Small intestine (tissue), 16 donors: ENCODE measurements at places on chromosomes 3 and 15.

DNA sequence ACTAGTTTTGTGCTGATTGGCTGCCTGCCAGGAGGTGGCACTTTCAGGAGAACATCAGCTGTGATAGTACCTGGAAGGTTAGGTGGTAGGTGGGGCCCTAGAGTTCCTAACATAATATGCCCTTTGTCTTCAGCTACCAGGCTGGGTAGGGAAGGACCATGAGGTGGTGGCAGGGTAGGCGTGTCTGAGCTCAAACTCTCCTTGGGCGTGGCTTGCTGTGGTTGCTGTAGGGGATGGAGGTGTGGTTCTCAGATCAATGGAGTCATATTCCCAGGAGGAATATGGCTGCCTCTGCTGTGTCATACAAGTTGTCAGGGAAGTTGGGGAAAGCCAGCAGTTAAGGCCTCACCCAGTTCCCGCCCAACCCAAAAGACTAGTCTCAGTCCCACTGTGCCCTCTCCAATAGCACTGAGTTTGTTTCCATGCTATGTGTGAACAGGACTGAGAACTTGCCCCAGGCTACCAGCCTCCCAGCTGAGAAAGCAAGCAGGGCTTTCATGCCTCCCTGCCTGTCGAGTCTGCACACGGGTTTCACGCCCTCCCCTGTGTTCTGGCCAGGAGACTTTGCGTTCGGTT, 107.7 kb downstream of the CHCHD4 start:
- peak; percentile 76 for DNase-seq

GRCh38 chr3:194631696-194632095, 1.5 kb downstream of the TMEM44 start:
- DNase-seq, result no peak

DNA sequence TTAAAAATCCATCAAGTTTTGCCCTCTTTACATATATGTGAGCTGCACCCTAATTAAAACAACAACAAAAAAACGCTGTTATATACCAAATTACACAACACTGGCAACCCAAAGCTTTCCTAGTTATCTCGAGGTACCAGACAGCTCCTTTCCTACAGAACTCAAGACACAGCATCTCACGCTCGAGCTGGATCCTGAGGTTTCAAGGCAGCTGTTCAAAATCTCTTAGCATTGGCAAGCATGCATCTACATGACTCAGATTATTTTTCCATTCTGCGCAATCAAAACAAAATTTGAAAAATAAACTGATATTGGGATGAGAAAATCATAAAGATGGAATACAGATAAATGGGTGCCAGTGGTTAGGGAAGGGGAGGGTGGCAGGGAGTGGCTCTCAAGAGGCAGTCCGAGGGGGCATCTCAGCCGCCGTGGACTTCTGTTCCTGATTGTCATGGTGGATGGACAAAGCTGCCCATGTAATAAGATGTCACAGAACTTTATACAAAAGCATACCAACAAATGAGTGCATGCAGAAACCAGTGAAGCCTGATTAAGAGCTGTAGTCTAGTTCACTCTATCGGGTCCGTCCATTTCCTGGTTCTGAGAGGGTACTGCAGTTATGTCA, 91.5 kb downstream of the ADAMTS17 start:
- DNase-seq, result no peak

DNA sequence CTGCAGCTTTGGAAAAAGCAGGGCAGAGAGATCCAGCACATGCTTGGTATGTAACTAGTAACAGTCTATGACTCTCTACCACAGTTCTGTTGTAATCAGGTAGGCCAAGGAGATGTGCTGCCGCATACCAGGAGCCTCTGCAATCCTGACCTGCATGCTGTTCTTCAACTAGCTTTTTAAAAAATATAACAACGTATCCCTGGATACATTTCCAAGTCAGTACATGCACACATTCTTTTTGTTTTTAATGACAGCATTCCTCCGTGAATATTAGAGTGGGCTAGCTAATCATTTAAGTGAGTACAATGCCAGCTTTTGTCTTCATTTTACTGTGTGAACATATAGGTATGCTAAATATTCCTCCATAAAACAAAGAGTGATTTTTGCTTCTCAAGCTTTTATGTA, 437.8 kb downstream of the RBMS3 start:
- no peak for DNase-seq

- DNase-seq, result no peak
Measured at GRCh38 chr15:38421069-38421690, 32.7 kb upstream of the FAM98B start.

DNA sequence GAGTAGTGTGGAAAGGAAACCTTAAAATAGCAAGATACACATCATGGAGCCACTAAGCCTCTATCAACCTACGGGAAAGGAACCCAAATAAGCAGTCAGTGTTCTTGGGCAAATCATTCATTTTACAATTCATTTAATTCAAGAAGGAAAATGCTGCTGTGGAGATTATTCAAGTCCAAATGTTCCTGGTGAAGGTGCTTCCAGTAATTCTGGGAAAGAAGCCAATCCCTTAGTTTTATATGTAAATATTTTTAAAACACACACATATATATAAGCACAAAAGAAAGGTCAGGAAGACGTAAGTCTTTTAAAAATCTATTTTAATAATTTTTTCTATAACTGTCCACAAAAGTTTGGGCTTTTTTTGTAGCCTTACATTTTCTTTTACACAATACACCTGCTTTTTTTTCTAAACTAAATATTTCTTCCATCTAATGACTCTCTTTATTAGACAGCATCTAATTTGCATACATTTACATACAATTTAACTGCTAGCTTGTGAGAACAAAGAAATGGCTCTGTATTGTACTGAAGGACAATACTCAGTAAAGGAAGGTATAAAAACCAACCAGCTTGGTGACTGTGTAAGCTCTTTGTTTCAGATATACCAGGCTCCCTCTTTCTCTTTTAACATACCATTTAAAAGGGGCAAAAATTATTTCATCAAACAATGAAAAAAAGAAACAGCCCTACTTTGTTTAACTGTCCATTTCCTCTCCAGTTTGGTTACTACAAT, 269.5 kb downstream of the ZBTB20 start:
- DNase-seq, result no peak

- peak; percentile 12 for DNase-seq
Measured at GRCh38 chr3:17307482-17307881, 422.7 kb downstream of the PLCL2 start.

DNA sequence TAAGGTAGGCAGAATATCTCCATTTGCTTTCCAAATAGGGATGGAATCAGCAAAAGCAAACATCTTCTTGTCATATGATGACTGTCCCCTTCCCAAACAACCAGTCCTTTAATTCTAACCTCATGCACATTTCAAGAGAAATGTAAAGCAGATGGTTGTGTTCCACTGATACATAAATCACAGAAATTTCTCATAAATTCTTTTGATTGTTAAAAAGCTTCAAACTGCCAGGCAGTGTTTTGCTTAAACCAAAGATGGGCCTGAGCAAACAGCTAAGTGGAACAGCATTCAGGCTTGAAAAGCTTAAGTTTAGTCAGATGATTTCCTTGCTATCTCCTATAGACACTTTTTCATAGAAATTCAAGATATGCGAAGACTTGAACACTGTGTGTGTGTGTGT, 74.3 kb upstream of the SOX2 start:
- DNase-seq, result no peak

- DNase-seq, result no peak
Measured at GRCh38 chr3:87398168-87398801, 121.9 kb upstream of the POU1F1 start.

- DNase-seq, result no peak
Measured at GRCh38 chr3:15499536-15499935, 22.0 kb downstream of the COLQ start.

DNA sequence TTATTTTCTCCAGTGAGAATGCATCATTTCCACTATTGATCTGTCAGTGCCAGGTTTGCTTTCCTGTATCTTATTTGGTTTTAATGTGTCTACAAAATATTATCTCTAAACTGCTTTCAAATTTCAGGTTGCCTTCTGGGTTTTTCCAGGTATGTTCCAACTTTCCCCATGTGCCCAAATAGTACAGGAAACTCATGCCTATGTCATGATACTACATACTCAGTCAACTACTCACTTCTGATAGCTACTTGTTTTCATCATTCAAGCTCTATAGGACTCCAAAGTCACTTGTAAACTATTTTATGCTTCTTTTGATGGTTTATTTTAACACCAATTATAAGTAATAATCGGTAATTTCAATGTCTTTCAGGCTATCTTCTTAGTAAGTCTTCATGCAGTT, 134.8 kb upstream of the TTC14 start:
- no peak for DNase-seq

DNA sequence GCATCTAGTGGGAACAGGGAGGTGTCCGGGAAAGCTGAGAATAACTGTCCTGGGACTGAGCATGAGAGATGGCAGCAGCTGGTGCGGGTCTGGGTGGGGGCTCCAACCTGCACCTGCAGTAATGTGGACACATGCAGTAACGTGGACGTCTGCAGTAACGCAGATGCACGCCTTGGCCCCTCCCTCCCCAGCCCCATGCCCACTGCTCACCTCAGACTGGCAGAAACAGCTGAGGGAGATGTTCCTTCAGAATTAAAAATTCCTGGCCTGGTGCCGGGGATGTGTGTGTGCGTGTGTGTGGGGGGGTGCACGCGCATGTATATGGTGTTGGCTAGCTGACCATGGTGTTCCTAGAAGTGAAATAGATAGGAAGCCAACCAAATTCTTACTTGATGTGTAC, 86.7 kb upstream of the OXTR start:
- DNase-seq, result no peak

- peak; percentile 36 for DNase-seq
Measured at GRCh38 chr3:170759511-170760173, 110.4 kb downstream of the RPL22L1 start.

- no peak for DNase-seq
Measured at GRCh38 chr3:3038201-3038991, 71.8 kb downstream of the IL5RA start.

DNA sequence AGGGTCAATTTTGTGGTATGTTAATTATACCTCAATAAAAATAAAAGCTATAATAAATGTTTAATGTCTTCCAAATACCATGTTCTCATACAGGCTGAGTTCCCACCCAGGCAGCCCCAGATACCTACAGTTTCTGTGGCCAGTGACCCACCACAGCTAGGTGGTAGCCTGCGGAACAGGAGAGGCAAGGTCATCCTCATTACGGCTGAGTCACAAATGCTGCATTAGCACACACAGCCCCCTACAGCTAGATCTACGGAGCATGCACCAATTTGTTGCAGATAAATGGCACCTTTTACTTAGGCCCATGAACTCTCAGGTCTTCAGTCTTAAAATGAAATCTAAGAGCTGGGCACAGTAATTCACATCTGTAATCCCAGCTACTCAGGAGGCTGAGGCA, 5.1 kb downstream of the SPATA12 start:
- no peak for DNase-seq

GRCh38 chr3:196793246-196793645, 53.6 kb downstream of the PAK2 start:
- peak; percentile 65 for DNase-seq

GRCh38 chr3:94596887-94597566, 534.2 kb downstream of the NSUN3 start:
- no peak for DNase-seq

- DNase-seq, result no peak
Measured at GRCh38 chr3:119236756-119237155, 3.9 kb downstream of the B4GALT4 start.
